Stimulated activated CD4-positive, alpha-beta T cell treated with anti-CD3 and anti-CD28 coated beads, Interleukin-1b, Interleukin-23, amount 100 ng/mL, for 24 hours (primary cell): ENCODE measurements at places on chromosomes 7 and 10.

DNA sequence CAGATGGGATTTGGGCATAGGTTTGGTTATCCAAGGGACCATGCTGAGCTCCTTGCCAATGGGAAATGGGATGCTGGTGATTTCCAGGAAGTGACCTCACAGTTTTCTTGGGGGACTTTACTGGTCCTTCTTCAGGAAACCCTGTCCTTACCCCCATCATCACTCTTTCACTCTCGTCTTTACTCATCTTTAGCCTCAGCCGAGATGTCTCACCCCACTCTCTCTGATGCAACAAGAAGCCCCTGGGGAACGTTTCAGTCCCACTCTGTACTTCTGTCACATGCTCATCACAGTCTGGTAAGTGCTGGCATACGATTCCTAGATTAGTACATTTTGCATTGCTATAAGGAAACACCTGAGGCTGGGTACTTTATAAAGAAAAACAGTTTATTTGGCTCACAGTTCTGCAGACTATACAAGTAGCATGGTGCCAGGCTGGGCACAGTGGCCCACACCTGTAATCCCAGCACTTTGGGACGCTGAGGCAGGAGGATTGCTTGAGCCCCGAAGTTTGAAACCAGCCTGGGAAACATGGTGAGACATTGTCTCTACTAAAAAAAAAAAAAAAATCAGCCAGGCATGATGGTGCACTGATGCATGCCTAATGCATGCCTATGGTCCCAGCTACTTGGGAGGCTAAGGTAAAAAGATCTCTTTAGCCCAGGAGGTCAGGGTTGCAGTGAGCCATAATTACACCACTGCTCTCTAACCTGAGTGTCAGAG, 63.5 kb upstream of the VKORC1L1 start:
- DNase-seq, result no peak

GRCh38 chr7:39504963-39505362, 61.2 kb upstream of the YAE1 start:
- no peak for DNase-seq

DNA sequence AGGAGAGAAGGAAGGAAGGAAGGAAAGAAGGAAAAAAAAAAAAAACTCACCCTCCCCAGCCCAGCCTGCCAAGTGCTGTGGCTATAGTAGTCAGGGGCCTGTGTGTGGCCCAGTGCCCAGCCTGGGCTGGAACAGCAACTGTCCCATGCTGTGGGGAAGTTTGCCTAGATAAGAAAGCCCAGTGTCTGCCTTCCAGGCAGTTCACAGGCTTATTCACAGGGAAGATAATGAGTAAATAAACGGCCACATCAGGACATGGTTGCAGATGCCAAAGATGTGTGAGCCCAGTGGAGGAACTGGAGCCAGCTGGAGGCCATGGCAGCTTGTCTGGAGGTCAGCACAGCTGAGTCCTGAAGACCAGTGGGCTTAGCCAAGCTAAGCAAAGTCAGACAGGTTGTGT, 132.4 kb upstream of the FOXK1 start:
- no peak for DNase-seq

GRCh38 chr10:88616250-88616977, 29.9 kb downstream of the LIPJ start:
- no peak for DNase-seq

DNA sequence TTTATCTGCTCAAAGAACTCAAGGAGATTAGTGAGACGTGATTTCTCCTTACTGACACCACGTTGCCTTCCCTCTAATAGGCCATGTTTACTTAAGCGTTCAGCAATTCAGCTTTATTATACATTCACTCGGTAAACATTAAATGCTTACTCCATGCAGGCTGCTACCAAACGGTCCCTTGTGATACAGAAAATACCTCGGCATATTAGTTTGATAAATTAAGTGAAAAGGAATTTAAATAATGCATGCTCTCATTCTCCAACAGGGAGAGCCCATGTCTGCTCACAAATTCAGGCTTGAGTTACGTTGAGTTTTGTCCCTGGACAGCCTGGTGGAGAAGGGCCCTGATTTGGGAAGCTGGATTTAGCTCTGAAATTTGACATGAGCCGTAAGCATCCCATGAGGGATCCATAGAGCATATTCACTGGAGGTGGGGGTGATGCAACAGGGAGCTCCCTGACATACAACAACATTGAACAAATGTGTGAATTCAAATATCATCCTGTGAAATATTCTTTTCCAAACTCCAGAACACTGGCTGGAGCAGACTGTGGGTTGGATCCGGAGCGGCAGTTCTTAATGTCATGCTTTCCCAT, 86.3 kb downstream of the TBXAS1 start:
- no peak for DNase-seq

DNA sequence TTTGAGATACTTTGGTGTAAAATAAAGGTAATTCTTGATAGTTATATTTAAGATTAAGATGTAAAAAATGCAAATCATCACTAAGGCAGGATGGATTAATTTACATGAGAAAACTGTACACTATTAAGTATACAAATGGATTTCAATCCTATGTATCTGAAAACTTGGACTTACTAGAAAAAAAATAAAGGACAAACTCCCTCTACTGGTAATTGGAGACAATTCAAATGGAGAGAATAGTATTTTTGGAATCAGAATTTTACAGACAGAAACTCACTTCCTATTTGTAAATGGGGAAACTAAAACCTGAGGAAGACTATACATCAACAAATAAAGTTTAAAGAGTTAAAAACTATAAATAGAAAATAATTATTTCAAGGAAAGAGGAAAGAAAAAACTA, 62.6 kb downstream of the CUL2 start:
- DNase-seq, result no peak
